Mammary epithelial cell (primary cell): ENCODE measurements at places on chromosomes 16 and 17. TPM values are rescaled to one million over a fixed set of nuclear protein-coding genes. Genes with fewer than 3 reads are reported as not detected.

Gene WNK4
- not detected for total RNA-seq

Gene NPEPPS
- 118 and 131 TPM in 2 replicates for total RNA-seq

Gene KCNH6
- total RNA-seq, result not detected in 2 replicates

Gene SPATA22
- total RNA-seq, result not detected in 2 replicates

Gene C1QTNF8
- total RNA-seq, result not detected in 2 replicates

Gene ADAM11
- 0.13 and 0.33 TPM in 2 replicates for total RNA-seq

Gene GP1BA
- not detected in 2 replicates for total RNA-seq

Gene SMIM5
- not detected in 2 replicates for total RNA-seq

Gene HBZ
- total RNA-seq, result not detected

Gene NGFR
- total RNA-seq, result 25.5 TPM

Gene SUPT6H
- 74.4 and 78.9 TPM in 2 replicates for total RNA-seq

Gene ABCC11
- 0.19 and 0.47 TPM in 2 replicates for total RNA-seq

Gene MYH3
- 0.17 TPM for total RNA-seq

Gene TNP2
- total RNA-seq, result not detected in 2 replicates

Gene NTN3
- total RNA-seq, result not detected in 2 replicates

Gene KCNJ2
- total RNA-seq, result 0.26 TPM in 1 of 2 replicates, not detected in the other

Gene C16orf92
- not detected for total RNA-seq

Gene KRT39
- total RNA-seq, result not detected in 2 replicates

Gene FAM83G
- 36.3 and 43.4 TPM in 2 replicates for total RNA-seq

Gene ABCA10
- 2.0 and 2.1 TPM in 2 replicates for total RNA-seq

Gene KRTAP9-9
- total RNA-seq, result not detected in 2 replicates

Gene ENPP7
- not detected in 2 replicates for total RNA-seq

Gene DOC2B
- not detected for total RNA-seq

Gene HES7
- 0.33 TPM for total RNA-seq

Gene OTOA
- 1.5 TPM for total RNA-seq

Gene INCA1
- total RNA-seq, result 0.33 TPM

Gene MEFV
- not detected in 2 replicates for total RNA-seq

Gene TBX21
- not detected in 2 replicates for total RNA-seq

Gene KRT40
- under 0.01 TPM for total RNA-seq

Gene TEDC2
- total RNA-seq, result 4.0 and 7.2 TPM in 2 replicates

Gene ASPA
- total RNA-seq, result 0.59 and 0.75 TPM in 2 replicates

Gene NPIPA5
- 8.0 and 12.7 TPM in 2 replicates for total RNA-seq

Gene CTRL
- total RNA-seq, result 0.17 TPM

Gene CCDC200
- not detected for total RNA-seq

Gene IGSF6
- not detected for total RNA-seq

Gene CHST5
- total RNA-seq, result 0.21 and 0.24 TPM in 2 replicates

Gene HOXB1
- not detected for total RNA-seq

Gene SRL
- not detected in 2 replicates for total RNA-seq

Gene PSMB10
- total RNA-seq, result 17.2 and 23.8 TPM in 2 replicates

Gene ASIC2
- under 0.01 TPM for total RNA-seq

Gene RAB11FIP4
- 6.5 TPM for total RNA-seq
